ENCODE measurements at places on chromosomes 6 and 20.
A peak's percentile ranks its signal among the peaks of the same experiment; 100 is the strongest.

DNA sequence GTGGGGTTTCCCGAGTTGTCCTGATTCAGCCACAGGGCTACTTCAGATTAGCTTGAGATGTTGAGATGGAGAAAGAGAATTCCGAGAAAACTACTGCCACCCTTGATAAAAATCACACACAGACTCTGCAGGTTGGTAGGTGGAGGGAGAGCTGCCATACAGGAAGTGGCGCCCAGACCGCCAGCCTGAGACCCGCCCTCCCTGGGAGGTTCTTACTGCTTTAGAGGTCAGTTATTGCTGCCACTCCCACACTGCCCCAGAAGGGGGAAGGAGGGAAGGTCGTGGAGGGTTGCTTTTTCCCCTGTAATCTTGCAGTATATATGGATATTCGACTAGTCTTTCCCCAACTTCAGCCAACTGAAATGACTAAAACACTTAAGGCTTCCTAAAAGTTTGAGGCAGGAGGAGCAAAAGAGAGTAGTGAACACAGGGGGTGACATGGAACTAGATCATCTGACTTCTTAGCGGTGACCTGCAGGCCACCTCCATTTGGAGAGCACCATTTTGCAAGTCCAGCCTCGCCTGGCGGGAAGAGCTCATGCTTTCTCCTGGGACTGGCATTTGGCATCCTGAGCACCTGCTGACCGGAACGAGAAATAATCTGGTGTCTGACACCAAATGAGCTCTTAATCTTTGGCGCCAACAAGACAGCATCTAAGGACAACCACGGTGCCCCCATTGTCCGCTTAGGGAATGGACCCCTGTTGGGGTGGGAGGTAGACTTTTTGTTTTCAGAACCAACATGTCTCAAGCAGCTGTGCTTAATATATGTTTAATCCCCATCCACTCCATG is 35.7 kb upstream of the SLC22A1 start:
- no peak for DNase-seq

GRCh38 chr6:19838442-19839236 is 1.5 kb downstream of the ID4 start:
- DNase-seq = peak; percentile 69

DNA sequence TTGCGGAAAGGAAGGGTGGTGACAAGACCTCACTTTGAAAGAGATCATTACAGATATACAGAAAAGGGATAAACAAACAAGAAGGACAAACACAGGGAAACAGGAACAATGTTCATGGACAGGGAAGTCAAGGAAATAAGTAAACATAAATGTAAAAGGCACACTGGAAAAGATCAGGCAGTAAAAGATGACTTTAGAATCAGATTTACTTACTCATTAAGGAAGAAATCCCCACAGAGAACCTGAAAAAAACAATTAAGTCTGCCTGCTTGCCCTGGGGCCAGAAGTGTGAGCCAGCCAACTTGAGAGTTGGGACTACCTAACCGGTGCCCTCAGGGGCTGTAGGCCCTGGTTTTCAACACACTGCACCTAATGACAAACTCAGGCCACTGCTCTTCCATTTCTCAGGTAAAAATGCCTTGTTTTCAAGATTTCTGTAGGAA is 1.7 kb downstream of the APMAP start:
- no peak for DNase-seq

DNA sequence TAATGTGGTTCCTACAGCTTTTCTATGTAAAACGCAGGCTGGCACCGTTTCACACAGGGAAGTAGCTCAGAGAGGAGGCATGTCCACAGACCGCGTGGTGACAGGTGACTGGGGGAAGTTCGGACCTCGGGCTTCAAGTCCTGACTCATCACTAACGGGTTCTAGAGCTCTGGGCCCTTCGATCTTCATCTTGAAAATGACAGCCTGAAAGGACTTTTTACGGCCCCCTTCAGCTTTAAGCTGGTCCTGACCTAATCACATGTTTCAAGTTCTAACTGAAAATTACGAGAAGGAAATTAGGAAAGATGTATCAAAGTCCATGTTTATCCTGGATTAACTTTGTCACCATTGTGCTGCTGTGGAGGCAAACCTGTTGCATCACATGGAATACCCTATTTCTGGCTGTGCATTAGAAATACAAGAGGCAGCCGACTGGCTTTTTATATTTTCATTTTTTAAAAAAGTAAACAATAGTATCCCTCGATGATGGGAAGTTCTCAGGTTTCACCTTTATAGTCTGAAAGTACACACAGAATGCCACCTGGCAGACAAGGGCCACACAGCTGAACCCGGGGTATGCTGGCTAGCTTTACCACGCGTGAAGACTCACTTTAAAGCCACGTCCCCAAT is 2.0 kb downstream of the MAN1A1 start:
- no peak for DNase-seq

- no peak for DNase-seq
Measured at GRCh38 chr20:815914-816606, 17.5 kb upstream of the FAM110A start.

DNA sequence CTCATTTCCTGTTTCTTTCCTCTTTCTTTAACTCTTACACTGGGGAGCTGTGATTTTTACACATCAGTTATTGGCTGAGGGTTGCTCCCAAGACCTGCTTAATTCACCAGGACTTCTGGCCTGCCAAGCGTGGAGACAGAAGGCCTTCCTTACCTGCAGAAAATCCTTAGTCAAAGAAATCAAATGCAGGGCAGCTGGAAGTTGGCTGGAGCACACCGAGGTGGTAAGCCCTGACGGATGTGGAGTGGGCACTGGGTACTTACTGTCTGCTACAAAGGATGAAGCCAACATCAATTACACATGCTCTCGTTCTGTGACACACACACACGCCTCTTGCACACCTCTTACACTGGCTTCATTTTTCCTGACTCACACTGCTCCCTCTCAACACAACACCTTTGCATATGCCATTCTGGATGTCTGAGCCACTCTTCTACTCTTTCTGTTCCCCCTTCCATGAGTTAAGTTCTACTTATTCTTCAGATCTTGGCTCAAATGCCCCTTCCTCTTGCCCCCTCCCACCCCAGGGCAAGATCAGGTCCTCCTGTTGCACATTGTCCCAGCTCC is 61.6 kb downstream of the TTI1 start:
- DNase-seq = no peak

DNA sequence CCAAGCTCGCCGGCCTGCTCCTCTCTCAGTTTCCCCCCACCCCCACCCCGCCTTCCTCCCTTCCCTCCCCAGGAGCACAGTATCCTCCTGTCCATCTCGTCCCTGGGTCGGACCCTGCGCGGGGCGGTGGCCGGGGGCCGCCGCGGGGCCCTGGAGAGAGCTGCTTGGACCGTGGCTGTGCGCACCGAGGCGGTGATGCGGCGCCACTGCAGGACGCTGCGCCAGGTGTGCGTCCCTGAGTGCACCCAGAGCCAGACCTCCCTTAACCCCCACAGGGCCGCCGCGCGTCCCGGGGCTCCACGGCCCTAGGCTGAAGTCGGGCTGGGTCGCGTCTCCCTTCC is 2.2 kb downstream of the C20orf204 start:
- DNase-seq = no peak

GRCh38 chr6:73036689-73037088 is 188.6 kb downstream of the KHDC1L start:
- no peak for DNase-seq

- DNase-seq = no peak
Measured at GRCh38 chr6:110271732-110272022, 86.5 kb downstream of the METTL24 start.
